ENCODE measurements at places on chromosomes 6 and 20.
A peak's percentile ranks its signal among the peaks of the same experiment; 100 is the strongest.

- DNase-seq, result peak; percentile 57
Measured at GRCh38 chr6:132669690-132670291, 10.8 kb upstream of the TAAR1 start.

DNA sequence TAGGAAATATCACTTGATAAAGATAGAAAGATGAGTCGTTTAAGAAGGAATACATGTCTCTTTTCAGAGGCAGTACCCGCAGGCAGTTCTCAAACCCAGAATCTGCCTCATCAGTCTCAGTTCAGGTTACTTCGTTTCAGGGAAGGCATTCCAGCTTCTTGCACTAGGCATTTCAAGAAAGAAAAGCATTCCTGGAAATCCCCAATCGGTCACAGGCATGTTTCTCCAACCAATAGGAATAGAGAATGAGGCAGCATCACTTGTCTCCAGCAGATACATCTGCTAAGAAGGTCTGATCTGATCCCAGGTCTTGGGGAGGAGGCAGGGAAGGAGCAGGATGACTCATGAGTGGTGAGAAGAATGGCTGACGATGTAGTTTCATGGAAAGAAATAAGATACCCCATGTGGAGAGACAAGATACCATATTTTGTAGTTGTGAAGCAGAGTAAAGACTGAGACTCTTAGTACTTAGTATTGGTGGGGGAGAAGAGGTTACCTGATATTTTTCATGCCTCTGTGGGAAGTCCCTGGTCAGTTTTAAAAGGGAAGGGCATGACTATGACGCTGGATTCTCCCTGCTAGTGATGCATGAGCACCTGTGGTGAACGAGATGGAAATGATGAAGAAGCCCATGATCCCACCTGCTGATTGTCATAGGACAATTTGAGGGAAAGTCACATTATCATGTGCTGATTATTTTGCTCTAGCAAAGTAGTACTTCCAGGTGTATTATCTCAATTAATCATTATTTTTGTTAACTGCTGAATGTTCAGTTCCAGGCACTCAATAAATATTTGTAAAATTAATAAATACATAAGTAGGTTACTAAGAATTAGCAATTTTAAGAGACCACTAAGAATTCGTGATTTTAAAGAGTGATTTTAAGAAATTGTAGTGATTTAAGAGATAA, 20.3 kb upstream of the HLA-DRB1 start:
- DNase-seq, result peak; percentile 84

DNA sequence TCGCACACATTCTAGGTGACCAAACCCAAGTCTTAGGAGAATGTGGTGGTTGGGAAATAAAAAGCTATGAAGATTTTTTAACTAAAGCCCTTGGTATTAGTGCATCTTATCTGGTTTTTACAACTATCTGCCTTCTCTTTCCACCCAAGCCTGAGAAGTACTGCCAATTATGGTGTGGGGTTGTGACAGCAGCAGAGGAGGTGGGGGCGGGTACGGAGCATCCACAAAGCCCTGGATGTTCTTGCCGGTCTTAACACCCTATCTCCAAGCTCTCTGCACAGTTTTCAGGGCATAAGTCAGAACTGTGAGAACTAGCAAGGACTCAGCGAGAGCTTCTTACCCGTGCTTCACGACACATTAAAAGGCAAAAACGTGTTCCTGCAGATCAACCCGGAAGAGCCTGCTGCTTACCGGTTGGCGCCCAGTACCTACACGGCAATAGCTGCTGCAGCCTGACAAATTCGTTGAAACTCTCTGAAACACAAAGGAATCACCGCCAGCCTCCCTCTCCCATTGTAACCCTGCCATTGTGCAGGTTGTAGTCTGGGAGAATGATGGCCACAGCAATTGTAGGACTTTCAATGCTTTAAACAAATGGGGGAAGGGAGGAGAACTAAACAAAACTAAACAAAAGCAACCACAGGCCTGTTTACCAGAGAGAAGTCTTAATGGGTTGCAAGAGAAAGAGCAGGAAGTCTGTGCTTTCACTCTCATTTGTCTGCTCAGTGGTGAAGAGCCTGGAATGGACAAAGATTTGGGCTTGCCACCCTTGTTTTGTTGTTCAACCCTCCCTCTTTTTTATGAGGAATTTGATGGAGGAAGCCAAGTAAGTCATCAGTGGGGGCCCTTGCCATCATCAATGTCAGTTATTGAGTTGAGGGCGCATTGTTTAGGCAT, 461.0 kb upstream of the JARID2 start:
- peak; percentile 41 for DNase-seq

DNA sequence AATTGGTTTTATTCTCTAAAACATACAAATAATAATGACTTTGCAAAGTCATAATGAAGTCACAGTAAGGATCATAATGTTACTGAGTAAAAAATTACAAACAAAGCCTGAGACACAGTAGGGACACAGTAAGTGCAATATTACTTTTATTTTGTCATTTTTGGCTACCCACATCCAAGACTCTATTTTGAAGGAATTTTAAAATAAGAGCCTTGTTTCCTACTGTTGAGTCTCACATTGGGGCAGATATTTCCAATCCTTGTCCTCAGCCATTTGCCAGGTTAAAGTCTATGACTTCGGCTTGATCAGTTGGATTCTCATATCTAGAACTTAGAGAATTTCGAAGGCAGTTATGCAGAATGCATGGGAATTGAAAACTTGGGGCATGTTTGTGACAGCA, 10.8 kb upstream of the RHAG start:
- no peak for DNase-seq

DNA sequence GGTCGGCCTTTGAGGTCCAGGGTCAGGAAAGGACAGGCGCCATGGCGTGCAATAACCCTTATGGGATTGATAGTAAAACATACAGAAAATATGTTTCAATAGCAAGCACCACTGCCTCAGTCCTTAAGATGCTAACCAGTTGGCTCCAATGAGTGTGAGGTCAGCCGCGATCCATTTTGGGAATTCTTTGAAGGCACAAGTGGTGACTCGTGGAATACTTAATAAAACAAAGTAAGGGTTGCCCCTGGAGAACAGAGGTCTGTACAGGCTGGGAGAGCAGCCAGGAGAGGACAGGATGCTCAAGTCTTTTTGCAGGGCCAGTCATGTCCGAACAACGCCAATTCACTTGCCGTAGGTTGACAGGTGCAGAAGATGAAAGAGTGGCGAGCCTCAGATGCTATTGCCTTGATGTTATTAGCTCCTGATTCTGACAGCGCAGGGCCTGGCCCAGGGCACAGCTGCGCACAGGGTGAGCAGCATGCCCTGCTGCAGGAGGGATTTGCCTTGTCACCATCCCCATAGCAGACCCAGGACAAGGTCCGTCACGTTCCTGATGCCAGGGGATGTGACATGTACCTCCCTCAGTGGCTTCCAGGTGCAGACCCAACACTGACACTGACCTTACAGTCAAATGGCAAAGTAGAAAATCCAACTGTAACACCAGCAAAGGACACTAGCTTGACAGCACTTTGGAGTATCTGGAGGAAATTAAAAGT, 21.8 kb downstream of the SYNDIG1 start:
- no peak for DNase-seq

GRCh38 chr20:61120595-61121515, 131.2 kb upstream of the CDH4 start:
- DNase-seq, result peak; percentile 65

GRCh38 chr20:11738852-11739251, 178.8 kb upstream of the BTBD3 start:
- DNase-seq, result no peak

DNA sequence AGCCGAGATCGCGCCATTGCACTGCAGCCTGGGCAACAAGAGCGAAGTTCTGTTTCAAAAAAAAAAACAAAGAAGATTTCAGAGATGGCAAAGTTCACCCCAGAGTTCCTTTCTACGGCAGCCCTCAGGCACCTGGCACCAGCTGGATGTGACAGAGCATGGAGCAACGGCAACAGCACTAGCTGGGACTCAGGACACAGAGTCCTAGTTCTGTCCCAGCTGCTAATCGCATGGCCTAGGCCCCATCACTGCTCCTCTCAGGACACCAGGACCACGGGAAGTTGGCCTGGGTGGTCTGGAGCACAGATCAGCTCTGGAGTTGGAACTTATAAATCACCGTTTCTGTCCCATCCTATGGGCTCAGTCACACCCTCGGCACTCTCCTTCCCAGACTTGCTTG, 1.1 kb downstream of the PGC start:
- no peak for DNase-seq

DNA sequence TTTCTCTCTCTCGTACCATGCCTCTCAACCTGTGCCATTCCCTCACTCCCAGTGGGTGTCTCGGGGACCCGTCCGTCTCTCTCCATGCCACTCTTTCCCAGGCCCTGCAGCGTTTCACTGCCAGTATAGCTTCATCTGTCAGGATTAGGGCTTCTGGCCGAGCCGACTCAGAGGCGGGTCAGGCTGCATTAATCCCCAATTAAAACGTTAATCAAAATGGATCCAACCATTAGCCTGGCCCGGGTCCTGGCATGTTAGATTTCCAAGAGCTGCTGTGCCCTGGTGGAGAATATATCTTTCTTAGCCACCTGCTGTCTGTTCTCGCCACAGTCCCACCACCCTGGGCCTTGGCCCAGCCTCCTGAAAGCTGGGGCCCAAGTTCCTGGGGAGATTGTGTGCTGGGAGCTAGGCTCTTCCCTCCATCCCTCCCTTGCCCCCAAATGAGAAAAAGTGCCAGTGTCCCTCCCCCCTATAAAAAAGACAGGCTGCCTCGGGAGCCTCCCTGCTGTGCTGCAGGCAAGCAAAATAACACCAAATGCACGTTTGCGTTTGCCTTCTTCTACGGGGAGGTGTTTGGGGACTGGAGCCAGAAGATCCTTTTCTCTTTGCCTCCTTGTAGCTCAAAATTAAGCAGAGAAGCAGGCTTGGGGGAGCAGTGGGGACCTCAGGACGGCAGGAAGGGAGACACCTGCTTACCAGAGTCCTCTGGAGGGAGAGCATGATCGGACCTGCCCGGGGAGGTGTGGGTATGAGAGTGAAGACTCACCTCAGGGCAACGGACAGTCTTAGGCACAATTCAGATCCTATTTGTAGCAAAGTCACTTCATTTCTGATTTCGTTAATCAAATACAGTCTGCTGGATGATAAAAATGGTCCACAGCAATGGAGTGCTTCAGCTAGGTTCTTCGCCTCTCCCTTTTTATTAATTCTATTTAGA, 3.0 kb downstream of the KCNG1 start:
- DNase-seq, result no peak

DNA sequence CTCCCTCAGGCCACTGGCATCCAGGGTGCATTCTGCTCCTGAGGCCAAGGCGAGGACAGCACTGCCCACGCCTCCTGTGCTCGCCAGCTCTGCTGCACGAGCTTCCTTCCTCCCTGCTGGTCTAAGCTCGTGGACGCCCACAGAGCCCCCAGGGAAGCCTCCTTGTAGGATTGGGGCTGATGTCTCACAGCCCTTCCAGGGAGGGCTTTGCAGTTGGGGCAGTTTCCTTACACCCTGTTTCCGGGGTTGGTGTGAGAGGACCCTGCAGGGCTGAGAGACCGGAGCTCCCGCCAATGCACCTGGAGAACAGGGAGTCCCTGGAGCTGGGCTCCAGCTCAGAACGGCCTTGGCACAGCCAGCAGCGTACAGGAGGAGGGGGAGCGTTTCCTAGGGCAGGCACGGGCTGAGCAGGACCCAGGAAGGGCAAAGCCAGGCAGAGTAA, 172.4 kb upstream of the PDE10A start:
- DNase-seq, result no peak

- no peak for DNase-seq
Measured at GRCh38 chr20:635028-635892, 17.7 kb downstream of the SRXN1 start.

GRCh38 chr6:26183581-26184366, 96.5 kb downstream of the HFE start:
- DNase-seq, result peak; percentile 91

- DNase-seq, result no peak
Measured at GRCh38 chr20:34634392-34634791, 42.5 kb downstream of the PIGU start.

GRCh38 chr6:90508753-90509152, 78.1 kb downstream of the MAP3K7 start:
- no peak for DNase-seq

GRCh38 chr6:164085091-164086075, 670.9 kb downstream of the QKI start:
- DNase-seq, result no peak

DNA sequence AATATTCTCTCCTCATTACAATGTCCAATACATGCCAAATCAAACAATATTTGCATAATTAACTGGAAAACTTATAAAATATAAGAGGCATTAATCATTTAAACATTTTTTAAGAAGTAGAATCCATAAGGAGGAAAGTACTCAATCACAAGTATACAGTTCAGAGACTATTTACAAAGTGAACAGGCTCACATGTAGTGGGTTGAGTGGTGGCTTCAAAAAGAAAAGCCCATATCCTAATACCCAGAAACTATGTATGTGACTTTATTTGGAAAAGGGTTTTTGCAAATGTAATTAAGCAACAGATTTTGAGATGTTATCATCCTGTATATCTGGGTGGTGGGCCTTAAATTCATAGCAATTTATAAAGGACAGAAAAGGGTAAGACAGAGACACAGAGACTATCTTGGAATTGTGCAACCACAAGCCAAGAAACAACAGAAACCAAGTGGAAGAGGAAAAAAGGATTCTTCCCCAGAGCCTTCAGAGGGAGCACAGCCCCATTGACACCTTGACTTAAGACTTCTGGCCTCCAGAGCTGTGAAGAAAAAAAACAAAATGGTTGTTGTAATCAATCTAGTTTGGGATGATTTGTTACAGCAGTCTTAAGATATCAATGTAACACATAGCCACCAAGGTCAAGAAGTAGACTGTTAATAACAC, 32.7 kb upstream of the CRISP1 start:
- DNase-seq, result no peak

GRCh38 chr6:114151064-114151690, 180.2 kb upstream of the HDAC2 start:
- no peak for DNase-seq

DNA sequence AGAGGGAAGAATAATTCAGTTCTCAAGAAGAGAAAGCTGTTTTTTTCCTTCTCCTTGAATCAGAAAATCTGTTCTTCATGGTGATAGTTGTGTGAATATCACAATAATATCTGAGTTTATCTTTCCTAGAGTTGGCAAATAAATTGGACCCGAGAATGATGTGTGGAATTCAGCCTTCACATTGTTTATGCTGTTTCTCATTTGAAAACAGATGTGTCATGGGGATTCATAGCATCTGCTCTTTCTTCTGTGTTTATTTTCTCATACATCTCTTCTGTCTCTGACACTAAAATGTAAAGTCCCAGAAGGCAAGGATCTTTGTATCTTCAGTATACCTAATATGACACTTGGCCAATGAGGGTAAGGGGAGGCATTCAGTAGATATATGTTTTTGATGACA, 103.6 kb upstream of the SGK1 start:
- DNase-seq, result no peak

DNA sequence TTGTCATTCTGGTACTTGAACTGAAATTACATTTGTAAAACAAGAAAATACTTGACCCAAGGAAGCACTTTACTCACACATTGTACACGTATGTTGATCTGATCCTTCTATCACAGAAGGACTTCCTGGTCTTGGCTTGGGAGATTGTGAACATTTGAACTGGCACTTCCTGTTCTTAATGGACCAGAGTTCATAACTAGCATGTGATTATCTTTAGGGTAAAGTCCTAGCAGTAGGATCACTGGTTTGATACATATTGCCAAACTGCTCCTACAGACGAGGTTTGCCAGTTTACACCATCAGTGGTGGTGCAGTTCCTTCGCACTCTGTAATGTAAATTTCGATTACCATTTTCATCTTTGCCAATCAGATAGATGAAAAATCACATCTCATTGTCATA, 12.7 kb downstream of the HECA start:
- no peak for DNase-seq

GRCh38 chr6:112243861-112244827, 10.2 kb downstream of the LAMA4 start:
- DNase-seq, result no peak
